ENCODE measurements at places on chromosomes 16 and 17.

DNA sequence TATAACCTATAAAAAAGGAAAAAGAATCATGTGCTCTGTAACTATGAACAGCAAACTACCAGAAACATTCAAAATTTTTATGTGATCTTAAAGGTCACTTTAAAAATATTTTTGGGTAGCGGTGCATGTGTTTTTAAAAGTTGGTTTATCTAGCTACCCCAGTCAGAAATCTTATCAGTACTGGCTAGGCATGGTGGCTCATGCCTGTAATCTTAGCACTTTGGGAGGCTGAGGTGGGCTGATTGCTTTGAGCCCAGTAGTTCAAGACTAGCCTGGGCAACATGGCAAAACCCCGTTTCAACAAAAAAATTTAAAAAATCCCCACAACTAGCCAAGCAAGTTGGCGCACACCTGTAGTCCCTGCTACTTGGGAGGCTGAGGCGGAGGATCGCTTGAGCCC is 3.7 kb downstream of the CAPNS2 start:
- no peak for DNase-seq

DNA sequence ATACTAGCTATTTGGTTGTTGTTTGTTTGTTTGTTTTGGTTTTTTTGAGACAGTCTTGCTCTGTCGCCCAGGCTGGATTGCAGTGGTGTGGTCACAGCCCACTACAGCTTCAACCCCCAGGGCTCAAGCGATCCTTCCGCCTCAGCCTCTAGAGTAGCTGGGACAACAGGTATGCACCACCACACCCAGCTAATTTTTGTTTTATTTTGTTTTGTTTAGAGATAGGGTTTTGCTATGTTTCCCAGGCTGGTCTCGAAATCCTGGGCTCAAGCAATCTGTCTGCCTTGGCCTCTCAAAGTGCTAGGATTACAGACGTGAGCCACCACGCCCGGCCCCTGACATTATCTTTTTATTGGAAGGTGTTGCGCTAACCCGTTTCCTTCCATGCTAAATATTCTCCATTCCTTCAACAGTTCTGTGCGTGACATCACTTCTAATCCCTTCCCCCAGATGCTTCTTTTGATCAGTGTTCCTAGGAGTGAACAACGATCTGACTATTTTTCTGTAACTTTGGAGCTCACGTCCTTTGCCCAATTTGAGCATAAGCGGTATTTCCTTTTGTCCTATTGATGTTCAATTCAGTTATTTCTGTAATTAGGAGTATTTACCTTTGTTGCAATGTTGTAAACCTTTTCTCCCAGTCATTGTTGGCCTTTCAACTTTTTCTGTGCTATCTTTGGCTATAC is 30.2 kb upstream of the EMP2 start:
- no peak for DNase-seq

DNA sequence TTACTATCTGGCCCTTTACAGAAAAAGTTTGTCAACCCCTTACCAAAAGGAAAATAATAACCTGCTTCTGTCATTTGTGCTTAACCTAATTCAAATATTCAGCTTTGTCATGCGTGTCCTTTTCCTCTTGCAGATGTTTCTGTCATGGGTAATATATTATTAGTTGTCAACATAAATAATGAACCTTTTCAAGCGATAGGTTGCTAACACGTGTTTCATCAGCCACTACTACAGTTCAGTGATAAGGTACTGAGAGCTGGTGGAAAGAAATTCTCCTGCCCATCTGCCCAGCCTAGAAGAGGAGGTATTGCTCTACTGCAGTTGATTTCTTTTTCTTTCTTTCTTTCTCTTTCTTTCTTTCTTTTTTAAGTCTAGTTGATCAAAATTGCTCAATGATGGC is 12.0 kb upstream of the SRSF1 start:
- DNase-seq = no peak

- no peak for DNase-seq
These were observed 133.1 kb downstream of the ABCC6 start for GRCh38 chr16:16090238-16090637.

DNA sequence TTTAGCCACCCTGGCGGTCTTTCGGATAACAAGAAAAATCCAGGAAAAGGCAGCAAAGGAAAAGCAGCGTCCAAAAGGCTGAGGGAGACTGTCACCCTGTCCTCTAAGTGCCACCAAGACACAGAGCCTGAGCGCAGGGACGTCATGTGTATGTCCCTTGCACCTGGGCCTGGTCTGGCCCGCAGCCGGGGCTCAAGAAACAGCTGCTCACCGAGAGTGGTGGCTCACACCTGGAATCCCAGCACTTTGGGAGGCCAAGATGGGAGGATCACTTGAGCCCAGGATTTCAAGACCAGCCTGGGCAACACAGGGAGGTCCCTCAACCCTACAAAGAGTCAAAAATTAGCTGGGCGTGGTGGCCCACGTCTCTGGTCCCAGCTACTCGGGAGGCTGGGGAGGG is 9.2 kb upstream of the MEAK7 start:
- DNase-seq = no peak
